ENCODE measurements at places on chromosomes 1 and 21.
A peak's percentile ranks its signal among the peaks of the same experiment; 100 is the strongest.

- DNase-seq = no peak
Observed at GRCh38 chr1:215523906-215524305, 43.2 kb upstream of the KCTD3 start.

- no peak for DNase-seq
Observed at GRCh38 chr1:236117710-236118109, 24.6 kb upstream of the GPR137B start.

DNA sequence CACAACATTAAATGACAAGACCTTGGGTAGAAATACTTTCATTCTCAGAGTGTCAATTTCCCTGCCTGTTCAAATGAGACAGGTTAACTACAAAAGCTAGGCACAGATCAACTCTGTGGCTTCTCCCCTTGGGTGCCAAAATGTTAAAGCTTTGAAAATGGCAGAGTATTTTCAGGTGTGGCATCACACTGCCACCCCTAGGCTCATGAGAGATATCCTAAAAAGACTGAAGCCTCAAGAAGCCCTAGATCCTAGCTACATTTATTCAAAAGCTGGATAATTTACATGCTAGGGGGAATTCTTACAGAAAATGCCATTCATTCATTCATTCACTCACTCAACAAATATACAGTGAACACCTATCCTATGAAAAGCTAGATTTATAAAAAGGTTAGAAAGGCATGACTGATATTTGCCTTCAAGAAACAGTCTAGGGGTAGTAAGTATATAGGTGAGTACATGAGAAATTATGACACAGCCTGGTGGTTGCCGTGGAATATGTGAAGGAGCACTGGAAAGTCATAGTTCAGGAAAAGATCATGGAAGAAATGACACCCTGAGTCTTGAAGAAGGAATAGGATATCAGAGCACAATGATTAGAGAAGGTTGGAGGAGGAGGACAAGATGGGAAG lies 15.9 kb upstream of the RAB4A start:
- peak; percentile 10 for DNase-seq

GRCh38 chr1:53739109-53739681 lies at the start of gene GLIS1:
Gene GLIS1, minus strand, starts transcription at chr1:53739164. Its CDS starts 1,100 bp downstream, at chr1:53738064.
- peak; percentile 67 for DNase-seq

DNA sequence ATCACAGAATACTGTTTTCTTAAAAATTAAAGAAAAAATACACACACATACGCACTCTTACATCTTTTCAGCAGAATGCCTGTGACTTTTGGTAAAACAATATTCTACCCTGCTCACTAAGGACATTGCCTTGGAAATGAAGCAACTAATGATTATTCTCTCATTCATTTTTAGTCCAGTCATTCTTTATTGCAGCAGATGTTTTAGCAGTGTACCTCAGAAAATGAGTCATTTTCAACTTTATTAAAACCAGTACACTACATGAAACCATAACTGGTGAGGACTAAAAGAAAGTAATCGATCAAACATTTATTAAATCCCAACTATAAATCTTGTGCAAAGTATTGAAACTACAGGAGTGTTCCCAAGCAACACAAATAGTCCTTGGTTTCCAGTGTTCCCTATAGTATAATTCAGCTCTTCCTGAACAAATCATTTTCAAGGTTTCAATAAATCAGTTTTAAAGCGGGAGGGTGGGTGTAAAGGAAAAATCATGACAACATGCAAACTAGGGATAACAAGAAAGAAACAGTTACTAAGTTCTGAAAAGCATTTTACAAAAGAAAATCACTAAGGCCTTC lies 114.2 kb downstream of the ADGRL4 start:
- no peak for DNase-seq

DNA sequence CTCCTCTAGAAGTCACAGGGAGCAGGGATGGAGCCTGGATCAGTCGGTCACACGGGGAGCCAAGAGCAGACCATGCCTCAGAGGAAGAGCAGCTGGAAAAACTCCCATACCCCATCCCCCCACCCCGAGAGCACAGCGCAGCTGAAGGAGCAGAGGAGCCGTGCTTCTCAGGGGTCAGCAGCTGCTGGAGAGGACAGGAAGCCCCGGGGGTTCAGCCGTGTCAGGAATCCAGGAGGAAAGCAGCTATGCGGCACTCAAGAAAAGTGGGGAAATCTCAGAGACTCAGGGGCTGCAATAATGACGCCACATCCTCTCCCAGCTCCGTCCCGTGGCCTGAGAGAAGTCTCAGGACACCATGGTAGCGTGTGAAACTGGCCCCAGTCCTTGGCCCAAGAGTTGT lies 102.3 kb downstream of the NPHP4 start:
- no peak for DNase-seq

- DNase-seq = peak; percentile 30
Observed at GRCh38 chr1:108200687-108201051, 526 bp upstream of the SLC25A24 start.

DNA sequence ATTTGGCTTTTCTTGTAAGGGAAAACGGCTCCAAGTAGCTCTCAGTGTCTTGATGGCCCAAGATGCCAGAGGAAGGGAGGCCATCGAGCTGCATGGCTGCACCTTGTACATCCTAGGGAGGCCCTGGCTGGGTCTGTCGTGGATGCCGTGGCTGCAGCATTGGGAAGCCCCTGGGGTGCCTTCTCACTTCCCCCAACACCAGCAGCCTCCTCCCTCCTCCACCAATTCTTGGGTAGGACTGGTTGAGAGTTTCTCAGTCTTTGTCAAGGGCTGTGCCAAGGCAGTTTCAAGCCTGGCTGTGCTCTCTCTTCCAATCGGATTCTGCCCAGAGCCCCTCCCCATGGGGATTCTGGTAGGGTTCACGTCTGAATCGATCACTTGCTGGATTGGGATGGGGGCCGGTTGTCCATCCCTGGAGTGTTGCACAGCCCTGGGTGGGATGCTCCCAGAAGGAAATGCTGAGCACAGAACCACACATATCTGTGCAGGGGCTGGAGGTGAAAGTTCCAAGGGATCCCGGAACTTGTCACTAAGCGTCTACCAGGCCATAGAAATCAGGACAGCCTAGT lies 14.0 kb upstream of the SPSB1 start:
- no peak for DNase-seq

GRCh38 chr1:15391366-15391765 lies 18.3 kb upstream of the EFHD2 start:
- no peak for DNase-seq

GRCh38 chr21:39006571-39007311 lies 176.5 kb downstream of the PSMG1 start:
- no peak for DNase-seq

- peak; percentile 19 for DNase-seq
Observed at GRCh38 chr1:20358761-20359263, 68.1 kb downstream of the VWA5B1 start.

DNA sequence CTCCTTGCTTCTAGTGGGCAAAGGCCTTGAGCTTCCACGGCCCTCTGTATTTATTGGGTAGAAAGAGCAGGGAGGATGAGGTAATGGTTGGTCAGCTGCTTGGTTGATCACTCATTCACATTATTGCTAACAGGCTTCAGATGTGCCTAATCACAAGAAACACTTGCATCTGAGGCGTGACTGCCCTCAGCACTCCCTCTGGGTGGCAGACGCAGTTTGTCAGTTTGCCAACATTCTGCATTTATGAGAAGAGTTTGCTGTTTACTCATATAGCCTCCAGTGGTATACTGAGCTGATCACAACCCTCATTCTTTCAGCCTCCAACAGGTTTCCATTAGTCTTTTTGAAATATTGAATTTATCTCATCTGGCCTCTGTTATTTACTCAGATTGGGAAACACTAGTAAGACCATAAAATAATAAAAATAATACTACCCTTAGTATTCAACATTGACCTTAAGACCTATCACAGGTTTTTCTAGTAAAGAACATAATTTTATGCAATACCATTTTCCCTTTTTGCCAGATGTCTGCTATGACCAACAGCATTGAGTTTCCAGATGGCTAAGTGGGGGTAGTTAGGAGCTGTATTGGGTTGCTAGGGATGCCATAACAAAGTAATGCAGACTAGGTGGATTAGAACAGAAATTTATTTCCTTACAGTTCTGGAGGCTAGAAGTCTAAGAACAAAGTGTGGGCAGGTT lies 53.3 kb downstream of the PTGFR start:
- DNase-seq = no peak

- DNase-seq = peak; percentile 39
Observed at GRCh38 chr1:1462318-1462966, 9.1 kb upstream of the ATAD3B start.

DNA sequence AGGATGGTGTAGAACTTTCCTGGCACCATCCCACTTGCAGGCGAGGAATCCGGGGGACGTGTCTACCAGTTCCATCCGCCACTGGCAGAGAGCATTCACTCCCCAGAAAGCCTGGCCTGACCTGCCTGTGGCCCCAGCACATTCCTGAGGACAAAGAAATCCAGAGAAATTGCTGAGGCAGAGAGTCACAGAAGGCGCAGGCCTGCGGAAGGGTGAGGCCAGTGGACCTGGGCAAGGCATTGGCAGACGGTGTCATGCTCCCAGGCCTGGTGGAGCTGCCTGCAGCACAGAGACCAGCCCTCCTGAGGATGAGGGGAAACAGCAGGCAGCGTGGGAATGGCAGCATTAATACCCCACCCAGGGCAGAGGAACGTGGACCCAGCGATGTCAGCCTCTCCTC lies 81.2 kb upstream of the F3 start:
- no peak for DNase-seq

- DNase-seq = no peak
Observed at GRCh38 chr21:42063571-42064521, 7.3 kb upstream of the UMODL1 start.

DNA sequence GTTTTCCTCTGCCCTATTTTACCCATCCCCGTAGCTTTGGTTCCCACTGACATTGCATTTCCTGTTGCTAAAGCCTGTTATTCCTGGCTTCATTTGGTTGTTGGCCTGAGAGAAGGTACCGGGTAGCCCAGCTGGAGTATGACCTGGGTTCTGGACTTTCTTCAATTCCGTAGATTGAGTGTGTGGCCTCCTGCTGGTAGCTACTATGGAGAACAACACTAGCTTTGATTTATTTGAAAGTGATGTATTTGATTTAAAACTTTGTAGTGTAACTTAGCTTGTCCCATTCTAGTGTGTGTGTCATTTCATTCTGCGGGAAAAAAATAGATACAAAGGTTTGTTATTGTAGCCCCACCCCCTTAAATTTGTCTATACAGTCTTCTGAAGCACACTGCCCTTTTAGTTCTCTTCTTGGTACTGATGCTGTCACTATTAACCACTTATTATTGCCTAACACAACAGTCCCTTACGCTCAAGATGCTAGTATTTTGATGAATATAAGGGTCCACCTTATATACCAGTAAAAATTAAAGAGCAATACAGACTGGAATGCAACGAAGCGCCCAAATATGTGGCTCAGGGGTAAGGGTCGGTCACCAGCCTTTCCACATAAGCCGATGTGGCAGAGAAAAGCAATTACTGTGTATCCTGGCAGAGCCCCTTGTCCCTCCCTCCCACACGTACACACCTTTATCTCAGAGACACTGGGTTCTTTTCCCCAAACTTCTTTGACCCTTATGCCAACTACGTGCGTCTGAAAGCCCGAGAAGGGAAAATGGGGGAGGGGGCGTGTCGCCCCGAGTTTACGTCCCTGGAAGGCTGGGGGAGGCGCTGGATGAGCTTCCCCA lies 643 bp upstream of the MOV10 start:
- DNase-seq = no peak

DNA sequence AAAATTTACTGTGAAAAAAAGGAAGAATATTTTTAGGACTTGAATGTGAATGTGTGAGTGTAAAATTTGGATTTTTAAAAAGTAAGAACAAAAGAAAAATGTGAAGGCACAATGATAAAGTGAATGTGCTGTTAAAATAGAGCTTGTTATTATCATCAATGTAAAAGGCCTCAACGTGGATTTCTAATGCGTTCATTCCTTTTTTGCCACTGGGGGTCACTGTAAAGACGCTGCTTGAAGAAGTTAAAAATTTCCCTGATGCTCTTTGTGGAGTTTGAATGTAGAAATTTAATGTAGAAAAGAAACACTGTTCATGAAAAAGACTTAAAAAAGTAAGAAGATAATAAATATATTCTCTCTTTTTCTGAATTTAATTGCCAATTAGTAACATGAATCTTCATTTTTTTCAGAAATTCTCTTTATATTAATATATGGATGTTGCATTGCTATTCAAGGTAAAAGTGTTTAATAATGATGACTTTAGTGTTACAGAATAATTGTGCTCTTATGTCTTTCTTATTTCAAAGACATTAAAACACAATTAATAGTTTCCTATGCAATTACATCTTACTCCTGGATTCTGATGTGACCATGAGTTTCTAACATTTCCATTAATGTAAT lies 161.5 kb downstream of the DNM3 start:
- no peak for DNase-seq

GRCh38 chr21:41709166-41709565 lies 57.7 kb downstream of the RIPK4 start:
- no peak for DNase-seq

- no peak for DNase-seq
Observed at GRCh38 chr1:219041818-219042217, 131.9 kb upstream of the LYPLAL1 start.

GRCh38 chr1:195054217-195054687 lies 1554.0 kb downstream of the KCNT2 start:
- no peak for DNase-seq

DNA sequence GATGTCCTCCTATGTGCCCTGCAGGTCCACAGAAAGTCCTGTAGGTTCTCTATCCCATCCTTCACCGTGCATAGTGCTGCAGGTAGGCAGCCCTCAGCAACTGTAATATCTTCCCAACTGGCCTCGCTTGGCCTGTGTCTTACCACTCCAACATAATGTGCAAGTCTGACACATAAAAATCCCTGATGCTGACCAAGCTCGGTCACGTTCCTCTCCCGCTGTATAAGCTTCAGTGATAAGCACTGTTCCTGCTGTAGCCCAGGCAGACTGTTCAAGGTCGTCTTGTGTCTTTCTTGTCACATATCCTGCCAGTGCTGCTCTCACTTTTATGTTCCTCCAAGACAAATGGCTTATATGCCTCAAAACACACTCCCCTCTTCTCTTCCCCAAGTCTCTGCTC lies 19.4 kb upstream of the KCNE1 start:
- DNase-seq = no peak

- DNase-seq = no peak
Observed at GRCh38 chr1:195894411-195894810, 713.8 kb downstream of the KCNT2 start.

GRCh38 chr1:226635456-226635941 lies 86.9 kb downstream of the STUM start:
- no peak for DNase-seq
